ENCODE measurements at places on chromosomes 13 and 19.

GRCh38 chr13:41075034-41075433, 13.7 kb downstream of the WBP4 start:
- no peak for DNase-seq

- DNase-seq: no peak
Observed at GRCh38 chr19:17522988-17523872, 11.8 kb downstream of the PGLS start.

- DNase-seq: no peak
Observed at GRCh38 chr13:71865874-71866334, 1.1 kb downstream of the DACH1 start.

GRCh38 chr19:17429641-17430113, 9.8 kb downstream of the MVB12A start:
- DNase-seq: no peak

DNA sequence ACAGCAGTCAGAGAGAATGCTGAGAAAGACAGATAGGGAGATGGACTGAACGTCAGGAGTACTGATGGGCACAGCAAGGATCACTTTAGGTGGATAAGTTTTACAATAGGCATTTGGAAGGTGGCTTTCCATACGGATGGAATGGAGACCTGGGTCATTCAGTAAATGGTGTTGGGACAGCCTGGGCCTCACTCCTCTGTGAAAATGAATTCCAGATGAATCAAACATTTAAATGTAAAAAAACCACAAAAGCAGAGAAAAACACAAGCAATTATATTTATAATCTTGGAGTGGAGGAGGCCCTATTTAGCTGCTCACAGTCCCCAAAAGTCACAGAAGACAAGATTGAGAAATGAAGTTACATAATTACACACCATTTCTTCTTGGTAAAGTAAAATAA, 4.7 kb downstream of the IL17D start:
- no peak for DNase-seq

DNA sequence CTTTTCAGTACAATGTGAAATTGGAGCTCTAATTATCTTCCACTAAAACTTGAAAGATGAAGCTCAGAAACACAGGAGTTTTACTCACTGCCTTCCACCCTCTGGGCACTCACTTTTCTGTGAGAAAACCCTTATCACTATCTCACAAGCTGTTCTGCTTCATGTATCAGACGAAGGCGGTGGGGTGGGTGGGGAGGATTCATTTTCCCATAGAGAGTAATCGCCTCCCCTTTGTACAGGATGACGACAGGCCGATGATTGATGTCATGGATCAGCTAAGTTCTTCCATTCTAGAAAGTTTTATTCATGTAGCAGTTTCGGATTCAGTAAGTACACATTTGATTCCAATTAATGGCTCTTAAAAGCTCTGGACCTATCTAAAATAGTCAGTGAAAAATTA, 139.9 kb downstream of the ZAR1L start:
- no peak for DNase-seq

DNA sequence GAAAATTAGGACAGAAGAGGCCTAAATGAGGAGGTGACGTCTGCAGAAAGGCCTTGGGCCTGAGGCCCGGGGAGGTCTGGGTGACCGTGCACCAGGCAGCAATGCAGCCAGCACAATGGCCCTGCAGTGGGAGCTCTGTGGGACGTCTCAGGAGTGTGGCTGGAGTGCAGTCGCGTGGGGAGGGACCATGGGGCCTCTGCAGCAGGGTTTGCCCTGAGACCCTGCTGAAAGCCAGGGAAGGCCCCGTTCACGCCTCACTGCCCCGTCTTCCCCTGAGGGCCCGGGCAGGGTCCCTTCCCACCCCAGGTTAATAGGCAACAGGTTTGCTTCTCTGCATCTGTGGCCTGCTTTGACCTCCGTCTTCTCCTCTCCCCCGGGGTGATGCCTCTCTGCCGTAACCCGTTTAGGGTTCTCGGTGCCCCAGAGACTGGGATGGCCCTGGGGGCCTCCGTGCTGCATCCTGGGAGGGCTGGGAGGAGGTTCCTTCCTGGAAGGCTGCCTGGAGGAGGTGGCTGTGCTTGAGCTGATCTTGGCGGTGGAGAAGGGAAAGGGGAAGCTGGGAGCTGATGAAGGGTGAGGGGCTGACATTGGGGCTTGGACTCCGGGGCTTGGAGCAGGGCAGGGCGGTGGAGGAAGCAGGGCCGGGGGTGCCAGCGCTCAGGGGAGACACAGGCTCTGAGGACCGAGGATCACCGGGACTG, 9.7 kb downstream of the PALM start:
- no peak for DNase-seq

DNA sequence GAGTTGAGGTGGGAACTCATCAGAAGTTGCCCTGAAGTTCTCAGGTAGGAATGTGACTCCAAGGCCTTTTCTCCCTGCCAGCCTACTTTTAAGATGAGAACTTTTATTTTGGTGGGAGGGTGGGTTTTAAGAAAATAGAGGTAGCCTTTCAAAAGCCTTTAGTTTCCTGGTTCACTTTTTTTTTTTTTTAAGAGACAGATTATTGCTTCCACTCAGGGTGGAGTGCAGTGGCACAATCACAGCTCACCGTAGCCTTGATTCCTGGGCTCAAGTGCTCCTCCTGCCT, 3.0 kb downstream of the C19orf67 start:
- no peak for DNase-seq

GRCh38 chr19:2288338-2288817, 6.4 kb upstream of the PEAK3 start:
- DNase-seq: no peak

DNA sequence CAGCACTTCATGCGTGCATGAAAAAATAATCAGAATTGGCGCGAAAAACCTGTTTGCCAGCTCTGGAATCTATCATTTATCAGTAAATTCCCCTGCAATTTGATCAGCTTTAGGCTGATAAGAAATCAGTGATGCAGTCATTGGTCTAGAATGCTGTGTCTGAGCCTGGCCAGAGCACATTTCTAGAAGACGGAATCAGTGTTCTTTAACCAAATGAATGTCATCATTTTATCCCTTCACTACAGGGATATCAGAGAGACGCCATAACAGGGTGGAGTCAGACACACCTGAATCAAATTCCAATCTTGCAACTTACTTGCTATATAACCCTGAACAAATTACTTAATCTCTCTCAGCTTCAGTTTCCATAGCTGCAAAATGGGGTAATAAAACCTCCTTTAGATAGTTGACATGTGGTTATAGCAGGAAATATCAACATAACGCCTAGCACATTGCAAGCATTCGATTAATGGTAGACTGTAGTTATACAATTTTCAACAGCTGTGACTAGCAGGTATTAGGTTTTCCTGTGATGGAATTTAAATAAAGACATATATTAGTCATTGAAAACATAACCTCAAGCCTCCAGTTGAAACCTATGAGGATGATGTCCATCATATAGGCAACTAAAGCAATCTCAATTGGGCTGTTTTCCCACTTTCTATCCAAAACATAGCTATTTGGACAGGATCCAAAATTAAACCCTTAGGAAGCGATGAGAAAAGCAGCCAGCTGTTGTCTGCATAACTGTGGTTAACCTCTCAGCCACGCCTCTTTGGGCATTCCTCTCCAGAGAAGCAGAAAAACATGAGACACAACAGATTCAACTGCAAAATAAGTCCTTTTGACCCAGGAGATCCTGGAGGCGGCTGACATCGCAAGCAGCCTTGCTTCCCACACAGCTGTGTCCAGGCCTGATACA, 51.6 kb upstream of the UBL3 start:
- DNase-seq: peak; percentile 83

DNA sequence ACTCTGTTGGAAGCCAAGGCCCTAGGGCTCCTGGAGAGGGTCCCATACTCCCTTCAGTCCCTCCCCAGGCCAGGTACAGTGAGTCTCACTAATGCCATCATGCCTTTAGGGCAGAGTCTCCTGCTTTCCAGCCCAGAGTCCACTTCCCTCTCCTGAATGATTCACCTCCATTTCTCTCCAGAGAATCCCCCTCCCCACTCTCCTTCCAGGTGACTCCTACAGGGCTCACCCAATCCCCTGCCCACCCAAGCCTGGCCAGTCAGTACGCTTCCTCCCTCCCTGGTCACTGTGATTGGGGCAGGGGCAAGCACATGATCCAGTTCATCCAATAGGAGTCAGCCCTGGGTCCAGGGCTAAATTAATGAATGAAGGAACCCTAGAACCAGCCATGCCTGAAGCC, 35.0 kb upstream of the PNMA8B start:
- DNase-seq: no peak

DNA sequence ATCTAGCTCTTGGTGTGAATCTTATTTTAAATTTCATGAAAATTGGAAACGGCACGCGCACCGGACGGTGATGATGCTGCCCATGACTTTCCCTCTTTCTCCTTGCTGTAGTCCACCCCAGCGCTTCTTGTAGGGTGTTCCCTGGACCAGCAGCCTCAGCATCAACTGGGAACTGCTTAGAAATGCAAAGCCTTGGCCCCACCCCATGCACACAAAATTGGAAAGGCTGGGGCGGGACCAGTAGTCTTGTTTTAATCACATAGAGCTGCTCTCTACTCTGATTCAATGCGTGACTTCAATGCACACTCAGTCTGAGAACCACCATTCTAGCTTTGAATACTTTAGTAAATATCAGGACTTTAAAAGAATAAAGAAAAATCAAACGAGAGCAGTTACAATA, 427.1 kb downstream of the EFNB2 start:
- DNase-seq: no peak

DNA sequence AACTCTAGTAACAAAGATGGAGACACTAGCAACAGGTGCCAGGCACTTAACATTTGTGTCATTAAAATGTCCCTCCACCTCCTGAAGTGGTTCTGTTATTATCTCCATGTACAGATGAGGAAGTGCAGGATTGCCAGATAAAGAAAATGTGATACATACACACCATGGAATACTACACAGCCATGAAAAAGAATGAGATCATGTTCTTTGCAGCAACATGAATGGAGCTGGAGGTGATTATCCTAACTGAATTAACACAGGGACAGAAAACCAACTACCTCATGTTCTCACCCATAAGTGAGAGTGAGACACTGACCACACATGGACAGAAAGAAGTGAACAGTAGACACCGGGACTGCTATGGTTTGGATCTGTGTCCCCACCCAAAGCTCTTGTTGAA, 60.5 kb downstream of the ZNF557 start:
- DNase-seq: no peak

DNA sequence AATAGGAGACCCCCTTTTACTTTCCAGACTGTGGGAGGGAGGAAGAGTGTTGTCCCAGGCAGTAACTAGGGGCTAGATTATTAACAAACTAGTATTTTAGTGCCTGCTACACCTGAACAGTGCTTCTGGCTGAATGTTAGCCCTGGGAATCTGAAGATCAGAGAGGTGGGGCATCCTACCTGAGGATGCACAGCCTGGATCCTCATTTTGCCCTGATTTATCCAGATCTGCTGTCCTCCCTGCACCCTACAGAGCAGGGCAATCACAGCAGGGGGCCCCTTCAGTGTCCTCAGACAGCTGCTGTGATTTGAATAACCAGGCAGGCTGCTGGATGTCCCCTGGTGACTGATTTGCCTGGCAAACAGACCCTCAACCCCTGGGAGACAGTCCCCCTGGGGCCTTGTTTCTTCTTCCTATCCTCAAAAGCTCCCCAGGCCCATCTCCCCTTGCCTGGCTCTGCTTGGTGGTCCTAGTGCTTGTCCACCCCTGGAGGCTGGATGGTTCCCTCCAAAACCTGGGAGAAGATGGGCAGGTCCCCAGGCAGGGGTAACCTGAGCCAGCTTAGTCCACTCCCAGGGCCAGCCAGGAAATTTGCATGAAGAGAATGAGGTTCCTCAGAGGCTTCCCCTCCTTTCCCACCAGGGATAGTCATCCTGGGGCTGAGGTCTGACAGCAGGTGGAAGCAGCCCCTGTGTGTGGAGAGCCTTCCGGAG, at the start of gene OVOL3:
Gene OVOL3, plus strand, starts transcription at position 657 of the 713 bp plus-strand sequence. CDS start 60 bp downstream, outside the sequence.
- no peak for DNase-seq

DNA sequence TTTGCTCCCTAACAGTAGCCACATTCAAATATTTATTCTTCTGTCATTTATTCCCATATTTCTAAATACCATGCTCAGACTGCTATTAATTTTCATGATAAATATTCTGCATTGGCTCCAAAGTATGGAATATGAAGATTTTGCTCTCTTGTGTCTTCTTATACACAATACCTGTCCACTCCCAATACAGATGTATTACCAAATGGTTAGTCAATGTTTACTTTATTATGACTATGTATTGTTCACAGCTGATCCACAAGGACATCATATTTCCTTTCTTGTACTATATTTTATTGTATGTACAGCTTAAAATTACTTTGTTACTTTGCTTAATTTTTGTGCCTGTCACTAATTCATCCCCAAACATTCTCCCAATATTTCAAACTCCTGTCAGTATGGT, 322.3 kb downstream of the OXGR1 start:
- no peak for DNase-seq

- DNase-seq: no peak
Observed at GRCh38 chr13:112985803-112986408, 16.9 kb downstream of the MCF2L start.
